HAP-1 (cell line): ENCODE measurements at places on chromosomes 5 and 9.

DNA sequence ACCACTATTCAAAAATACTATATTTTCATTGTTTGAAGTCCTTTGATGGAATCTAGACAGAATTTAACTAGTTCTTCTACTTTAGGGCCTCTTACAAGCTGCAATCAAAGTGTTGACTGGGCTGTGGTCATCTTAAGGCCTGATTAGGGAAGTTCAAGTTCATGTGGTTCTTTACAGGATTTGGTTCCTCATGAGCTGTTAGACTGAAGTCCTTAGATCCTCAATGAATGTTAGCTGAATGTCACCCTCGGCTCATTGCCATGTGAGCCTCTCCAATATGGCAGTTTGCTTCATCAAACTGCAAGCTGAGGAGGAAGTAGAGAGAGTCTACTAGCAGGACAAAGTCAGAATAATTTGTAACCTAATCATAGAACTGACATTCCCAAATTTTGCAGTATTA lies 135.1 kb downstream of the CSNK1G3 start:
- no peak for DNase-seq

DNA sequence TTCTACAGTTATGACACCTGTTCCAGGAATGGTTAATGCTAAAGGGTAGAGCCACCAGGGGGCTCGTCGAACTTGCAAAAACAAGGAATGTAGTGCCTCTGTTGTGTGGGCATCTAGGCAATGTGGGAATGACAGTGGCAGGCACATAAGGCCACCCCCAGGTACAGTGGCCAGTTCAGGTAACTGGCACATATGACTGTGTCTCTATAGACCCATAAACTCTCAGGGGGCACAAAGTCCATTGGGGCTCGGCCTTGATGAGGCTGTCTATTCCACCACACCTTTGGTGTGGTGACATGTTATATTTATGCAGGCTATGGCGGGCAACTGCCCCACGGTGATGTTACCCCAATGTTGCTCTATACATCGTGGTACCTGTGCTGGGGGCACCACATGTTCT lies 59.6 kb upstream of the FAM120A start:
- no peak for DNase-seq

GRCh38 chr5:13676531-13676930 lies 268.0 kb downstream of the DNAH5 start:
- DNase-seq, result no peak

DNA sequence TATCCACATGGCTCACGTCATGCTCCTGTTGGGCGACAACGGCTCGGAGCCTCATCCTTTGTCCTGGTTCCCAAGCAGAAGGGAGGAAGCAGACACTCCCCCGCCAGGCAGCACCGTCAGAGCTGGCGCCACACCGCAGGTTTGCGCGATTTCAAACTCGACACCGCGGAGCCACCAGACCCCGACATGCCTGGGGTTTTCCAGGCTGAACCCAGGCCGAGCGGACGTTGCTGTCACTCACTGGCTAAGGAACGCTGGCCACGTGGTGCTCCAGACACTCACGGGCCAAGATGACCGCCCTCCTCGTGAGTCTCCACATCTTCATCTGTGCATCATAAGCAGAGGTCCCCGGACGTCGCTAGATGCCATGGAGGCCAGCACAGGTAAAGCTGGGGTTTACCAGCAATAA lies 9.0 kb downstream of the TERT start:
- no peak for DNase-seq

GRCh38 chr9:116585204-116585603 lies 101.9 kb upstream of the TRIM32 start:
- no peak for DNase-seq

GRCh38 chr5:160649304-160649703 lies 202.7 kb downstream of the ATP10B start:
- peak; percentile 19 for DNase-seq

- no peak for DNase-seq
Measured at GRCh38 chr5:40646266-40646665, 33.4 kb upstream of the PTGER4 start.

- no peak for DNase-seq
Measured at GRCh38 chr9:71986900-71987299, 73.5 kb downstream of the C9orf57 start.

GRCh38 chr9:28961623-28962022 lies 1388.3 kb upstream of the C9orf72 start:
- no peak for DNase-seq

- no peak for DNase-seq
Measured at GRCh38 chr5:342501-343460, 21.3 kb downstream of the AHRR start.

GRCh38 chr5:150123542-150123941 lies 32.1 kb downstream of the PDGFRB start:
- DNase-seq, result no peak

GRCh38 chr5:36656556-36656955 lies 50.1 kb downstream of the SLC1A3 start:
- DNase-seq, result no peak

- DNase-seq, result no peak
Measured at GRCh38 chr9:27499451-27499850, 24.6 kb upstream of the IFNK start.

GRCh38 chr5:93899026-93899600 lies 157.7 kb upstream of the POU5F2 start:
- peak; percentile 36 for DNase-seq

DNA sequence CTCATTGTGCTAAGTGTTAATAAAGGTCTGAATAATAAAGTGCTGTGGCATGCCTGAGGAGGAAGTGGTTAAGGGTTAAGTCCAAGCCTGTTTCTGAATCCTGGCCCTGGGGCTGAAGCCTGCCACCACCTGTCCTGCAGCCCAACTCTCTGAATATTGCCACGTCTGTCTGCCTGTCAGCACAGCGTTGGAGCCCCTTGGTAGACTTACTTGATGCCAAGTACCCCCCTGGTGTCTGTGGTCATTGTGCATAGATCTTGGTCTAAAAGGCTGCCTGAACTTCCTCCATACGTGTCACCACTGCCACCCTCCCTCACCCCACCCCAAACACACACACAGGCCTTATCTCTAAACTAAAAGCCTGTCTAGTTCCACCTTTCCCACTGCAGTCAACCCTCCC lies 35.4 kb upstream of the SLC2A8 start:
- DNase-seq, result no peak

DNA sequence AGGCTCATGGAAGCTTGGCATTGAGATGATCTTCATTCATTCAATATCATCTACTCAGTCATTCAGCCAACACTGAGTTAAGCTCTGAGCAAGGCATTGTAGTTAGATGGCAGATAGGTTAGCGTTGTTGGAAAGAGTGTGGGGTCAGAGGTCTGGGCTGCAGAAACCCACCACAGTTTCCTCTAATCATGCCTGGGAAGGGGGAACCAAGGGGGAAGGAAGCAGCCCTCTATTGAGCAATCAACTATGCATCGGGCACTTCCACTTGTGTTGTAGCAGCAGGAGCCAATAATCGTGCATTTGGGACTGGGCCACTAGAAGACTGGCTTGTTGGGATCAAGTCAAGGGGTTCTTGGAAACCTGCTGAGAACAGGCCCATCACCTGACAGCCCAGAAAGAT lies 139.1 kb downstream of the PIP5K1B start:
- no peak for DNase-seq

GRCh38 chr9:89880721-89881120 lies 275.9 kb downstream of the GADD45G start:
- no peak for DNase-seq

- no peak for DNase-seq
Measured at GRCh38 chr9:106799152-106799551, 63.8 kb upstream of the ZNF462 start.

DNA sequence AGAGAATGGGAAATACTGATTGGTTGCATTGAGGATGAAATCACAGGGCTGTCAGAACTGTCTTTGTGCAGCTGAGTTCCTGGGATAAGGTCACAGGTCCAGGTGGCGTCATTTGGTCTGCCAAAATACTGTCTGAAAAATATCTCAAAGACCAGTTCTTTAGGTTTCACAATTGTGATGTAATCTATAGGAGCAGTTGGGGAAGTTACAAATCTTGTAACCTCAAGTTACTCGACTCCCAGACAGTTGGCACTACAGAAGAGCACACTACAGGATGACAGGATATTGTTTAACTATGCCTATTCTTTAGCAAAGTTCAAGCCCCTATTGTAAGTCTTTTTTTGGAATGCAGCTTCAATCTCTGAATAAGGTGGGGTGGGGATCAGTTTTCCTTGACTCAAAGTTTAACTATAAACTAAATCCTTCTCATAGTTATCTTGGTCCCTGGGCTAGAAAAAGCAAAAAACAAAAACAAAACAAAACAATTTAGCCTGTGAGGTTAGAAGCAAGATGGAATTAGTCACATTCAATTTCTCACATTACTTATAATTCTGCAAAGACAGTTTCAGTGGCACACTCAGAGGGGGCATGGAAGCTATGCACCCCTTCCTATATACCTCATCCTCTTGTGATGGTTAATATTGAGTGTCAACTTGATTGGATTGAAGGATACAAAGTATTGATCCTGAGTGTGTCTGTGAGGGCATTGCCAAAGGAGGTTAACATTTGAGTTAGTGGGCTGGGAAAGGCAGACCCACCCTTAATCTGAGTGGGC lies 276.0 kb downstream of the AUH start:
- no peak for DNase-seq

GRCh38 chr5:151079838-151080612 lies 809 bp downstream of the TNIP1 start:
- peak; percentile 4 for DNase-seq

- no peak for DNase-seq
Measured at GRCh38 chr9:95017062-95017461, 290.6 kb downstream of the AOPEP start.

DNA sequence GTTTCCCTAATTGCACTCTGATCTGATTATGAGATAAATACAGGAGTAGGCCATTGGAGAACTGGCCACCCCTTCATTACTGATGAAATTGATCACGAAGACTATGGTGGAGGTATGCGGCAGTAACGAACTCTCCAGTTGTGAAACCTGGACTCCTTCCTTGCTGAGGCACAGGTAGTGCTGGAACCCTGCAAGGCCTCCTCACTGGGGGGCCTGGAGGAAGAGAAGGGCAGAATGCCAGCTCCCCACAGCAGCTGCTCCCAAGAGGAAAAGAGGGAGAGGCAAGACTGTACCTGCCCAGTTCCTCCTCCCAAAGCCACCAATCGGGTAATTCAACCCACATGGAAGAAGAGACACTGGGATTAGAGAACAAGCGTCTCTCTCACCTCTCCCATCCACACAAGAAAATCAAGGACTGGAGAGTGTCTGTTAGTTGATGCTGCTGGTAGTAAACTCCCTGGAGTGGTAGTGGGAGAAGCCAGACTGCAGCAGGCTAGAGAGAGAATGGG lies 19.1 kb upstream of the TRIO start:
- no peak for DNase-seq

DNA sequence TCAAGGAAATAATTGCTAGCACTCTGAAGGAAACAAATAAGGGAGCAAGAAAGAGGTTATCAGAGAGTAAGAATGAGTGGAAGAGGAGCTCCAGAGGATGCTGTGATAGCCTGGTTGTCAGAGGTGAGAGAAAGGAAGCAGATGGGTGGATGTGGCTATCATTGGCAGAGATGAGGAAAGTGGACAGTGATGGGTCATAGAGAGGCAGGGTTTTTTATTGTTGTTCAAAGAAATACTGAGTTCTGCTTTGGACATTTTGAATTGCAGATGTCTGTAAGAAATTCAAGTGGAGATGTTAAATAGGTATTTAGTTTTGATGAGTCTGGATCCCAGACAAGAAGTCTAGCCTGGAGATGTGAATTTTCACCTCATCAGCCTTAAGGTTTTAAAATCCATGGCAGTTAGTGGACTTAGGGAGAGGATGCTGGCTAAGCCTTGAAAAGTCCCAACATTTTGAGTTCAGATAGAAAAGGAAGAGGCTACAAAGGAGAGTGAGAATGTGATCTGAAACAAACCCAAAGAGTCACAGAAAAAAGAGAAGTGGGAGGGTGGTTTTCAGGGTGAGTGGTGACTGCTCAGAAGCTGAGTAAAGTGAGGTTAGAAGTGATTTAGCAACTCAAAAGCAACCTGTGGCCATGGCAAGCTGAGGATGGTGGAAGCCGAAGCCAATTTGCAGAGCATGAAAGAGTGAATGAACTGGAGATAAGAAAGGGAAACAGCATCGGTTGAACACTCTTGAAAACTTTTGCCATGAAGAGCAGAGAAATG lies 50.4 kb downstream of the PPIC start:
- no peak for DNase-seq

DNA sequence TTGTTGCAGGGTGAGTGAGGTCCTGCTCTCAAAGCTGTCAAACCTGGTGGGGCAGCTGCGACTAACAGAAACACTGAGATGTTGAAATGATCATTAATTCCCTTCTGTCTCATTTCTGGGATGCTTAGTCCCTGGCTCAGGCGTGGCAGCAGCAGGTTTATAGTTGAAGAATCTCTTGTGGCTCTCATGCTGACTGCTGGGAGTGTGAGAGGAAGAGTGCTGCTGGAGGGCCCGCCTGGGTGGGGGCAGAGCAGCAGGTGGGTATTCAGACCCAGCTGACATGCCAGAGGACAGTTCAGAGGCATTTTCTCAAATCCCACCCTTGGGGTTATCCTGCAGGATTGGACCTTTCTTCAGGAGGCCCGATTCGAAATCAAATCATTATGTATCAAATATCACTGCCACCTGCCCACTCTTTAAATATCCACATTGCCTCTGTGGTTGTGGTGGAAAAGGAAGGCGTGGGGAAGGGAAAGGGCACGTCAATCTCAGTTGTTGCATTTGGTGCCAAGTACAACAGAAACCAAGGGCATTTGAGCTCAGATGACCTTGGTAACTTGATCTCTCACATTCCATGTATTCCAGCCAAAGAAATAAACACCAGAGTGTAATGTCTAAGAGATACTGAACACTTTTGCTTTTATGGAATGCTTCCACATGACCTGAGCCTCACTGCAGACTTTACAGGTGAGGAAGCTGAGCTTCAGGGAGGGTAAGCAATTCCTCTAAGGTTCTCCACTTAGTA lies 224.3 kb downstream of the AOPEP start:
- no peak for DNase-seq

GRCh38 chr9:92405818-92406217 lies 1.4 kb upstream of the OGN start:
- no peak for DNase-seq

- DNase-seq, result no peak
Measured at GRCh38 chr9:87540444-87541105, 42.9 kb downstream of the DAPK1 start.
